ENCODE measurements at places on chromosomes 7 and 10.

DNA sequence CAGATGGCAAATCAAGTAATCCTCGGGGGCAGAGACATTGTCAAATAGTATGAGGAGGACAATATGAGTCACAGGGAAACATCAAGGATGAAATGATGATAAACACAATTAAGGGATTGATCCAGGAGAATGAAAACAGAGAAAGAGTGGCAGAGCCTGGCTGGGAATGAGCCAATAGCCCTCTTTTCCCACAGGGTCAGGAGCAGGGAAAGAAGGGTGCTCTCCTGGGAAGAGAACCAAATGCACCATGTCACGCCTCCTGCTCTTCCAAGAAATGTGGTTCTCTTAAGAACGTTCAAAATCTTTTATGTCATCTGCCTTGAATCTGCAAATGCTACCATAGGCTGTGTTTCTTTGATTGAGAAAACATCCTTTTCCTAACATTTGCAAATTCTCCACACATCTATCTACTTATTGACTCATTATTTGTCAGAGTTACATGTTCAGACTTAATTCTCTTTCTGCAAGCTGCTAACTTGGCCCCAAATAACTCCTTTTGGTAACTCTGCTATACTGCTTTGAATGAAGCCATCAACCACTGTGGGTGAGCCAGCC, 50.6 kb downstream of the HIPK2 start:
- DNase-seq: no peak

DNA sequence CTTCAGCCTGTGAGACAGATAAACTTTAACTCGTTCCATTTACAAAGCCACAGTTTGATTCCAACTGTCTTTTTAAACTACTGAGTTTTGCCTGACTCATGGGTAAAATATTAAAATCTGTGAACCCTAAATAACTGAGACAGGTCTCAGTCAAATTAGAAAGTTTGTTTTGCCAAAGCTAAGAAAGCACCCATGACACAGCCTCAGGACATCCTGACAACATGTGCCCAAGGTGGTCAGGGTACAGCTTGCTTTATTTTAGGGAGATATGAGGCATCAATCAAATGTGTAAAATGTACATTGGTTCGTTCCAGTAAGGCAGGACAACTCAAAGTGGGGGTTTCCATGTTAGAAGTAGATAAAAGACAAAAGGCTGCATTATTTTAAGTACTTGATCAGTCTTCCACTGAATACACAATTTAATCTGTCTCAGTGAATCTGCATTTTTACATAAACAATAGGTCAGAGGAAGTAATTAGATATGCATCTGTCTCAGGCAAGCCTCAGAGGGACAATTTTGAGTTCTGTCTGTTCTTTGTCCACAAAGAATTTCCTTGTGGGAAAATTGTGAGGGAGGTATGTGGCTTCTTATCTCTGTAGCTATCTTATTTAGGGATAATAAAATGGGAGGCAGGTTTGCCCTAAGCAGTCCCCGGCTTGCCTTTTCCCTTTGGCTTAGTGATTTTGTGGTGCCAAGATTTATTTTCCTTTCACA, 11.0 kb upstream of the PIP start:
- DNase-seq: no peak

GRCh38 chr10:101123085-101123814, 7.8 kb upstream of the TLX1 start:
- DNase-seq: no peak

DNA sequence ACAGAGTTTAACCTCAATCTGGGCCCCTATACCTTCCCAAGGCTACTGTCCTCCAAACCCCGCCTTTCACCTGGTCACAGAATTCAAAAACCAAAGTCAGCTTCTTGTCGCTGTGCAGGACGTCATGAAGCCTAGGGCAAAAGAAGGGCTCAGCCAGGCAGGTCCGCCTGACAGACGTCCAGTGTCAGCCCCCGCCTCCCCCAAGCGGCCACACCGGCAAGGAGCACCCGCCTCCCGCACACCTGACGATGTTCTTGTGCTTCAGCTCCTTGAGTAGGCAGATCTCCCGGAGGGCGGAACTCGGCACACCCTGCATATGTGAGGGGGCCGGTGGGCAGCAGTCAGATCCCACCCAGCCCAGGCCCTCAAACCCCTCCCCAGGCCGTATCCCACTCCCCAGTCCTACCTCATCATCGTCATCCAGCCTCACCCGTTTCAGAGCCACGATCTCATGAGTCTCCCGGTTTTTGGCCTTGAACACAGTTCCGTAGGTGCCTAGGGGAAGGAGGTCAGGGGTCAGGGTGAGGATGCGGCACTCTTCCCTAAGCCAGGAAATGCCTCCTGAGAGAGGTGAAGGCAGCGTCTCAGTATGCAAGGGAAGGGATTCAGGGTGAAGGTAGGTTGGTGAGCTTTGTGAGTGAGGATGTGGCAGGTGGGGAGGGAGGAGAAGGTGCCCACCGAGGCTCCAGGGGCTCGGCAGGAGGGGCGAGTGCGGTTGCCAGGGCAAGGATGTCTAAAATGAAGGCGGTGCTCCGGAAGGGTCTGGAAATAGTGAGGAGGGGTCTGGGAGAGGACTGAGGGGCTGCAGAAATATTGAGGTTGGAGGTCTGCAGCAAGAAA, 811 bp downstream of the CDK5 start:
- peak; percentile 72 for DNase-seq

DNA sequence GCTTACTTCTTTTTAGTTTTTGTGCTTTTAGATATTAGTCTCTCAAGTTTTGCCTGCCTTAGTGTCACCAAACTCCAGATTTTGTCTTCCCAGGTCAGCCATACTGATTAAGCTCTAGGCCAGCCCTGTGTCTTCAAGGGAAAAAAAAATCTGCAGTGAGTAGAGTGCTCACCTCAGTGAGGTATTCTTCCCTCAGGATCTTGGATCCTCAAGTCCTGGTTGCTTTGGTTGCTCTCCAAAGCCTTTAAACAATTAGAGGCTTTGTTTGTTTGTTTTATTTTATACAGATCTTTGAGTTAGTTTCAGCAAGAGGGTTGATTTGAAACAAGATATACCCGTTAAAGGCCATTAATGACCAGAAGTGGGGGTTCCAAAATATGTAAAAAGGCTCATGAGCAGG, 165.2 kb downstream of the GPR158 start:
- no peak for DNase-seq

DNA sequence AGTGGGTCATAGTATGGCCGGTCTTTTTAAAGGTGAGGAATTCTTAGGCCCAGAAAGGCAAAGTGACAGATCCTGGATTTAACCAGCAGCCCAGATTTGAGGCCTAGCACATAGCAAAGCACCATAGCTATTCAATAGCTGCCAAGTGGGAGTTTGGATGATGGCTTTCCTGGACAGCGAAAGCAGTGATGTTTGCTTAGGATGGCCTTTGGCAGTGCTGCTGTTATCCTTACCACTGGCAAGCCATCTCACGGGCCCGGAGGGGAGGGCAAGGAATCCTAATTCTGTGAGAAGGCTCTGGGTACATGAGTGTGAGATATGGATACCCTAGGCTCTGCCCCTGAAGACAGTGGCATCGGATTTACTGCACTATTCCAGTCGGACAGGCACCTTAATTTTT, 50.4 kb downstream of the TCF7L2 start:
- DNase-seq: no peak

GRCh38 chr7:38909870-38910269, 879 bp upstream of the VPS41 start:
- DNase-seq: no peak

GRCh38 chr7:14403587-14403986, 414.1 kb upstream of the ETV1 start:
- no peak for DNase-seq

DNA sequence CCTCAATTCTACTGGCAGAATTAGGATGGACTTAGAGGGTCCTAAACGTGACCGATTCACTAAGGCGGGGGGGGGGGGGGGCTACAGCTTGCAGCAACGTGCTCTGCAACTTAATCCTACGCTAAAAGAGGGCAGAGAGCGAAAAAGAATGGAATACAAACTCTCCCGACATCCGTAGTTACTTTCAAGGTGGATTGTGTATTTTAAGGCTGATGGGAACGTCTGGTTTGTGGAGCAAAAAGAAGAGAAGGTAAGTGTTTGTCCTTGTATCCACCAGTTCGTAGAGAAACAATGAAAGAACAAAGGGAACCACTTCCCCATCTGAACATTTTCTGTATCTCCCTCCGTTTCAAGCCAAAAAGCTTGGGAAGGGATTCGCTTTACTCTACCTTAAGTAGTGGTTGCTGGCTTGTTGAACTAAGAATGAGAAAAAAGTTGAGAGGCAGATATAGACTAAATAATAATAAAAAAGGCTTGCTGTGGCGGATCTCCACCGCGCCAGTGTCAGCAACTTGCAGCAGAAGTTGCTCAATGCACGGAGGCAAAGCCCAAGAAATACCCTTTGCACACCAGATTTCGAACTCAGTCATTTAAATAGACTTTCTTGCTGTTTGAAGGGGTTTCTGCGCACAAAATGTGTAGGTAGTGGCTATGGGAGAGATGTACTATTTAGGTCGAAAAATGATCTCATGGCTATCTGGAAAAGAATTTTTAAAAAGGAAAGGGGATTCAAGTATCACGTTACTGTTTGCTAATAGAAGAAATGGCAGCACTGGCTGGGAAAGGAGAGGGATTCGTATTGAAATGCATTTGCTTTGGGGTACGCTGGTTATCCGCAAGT, 736 bp downstream of the SKIDA1 start:
- DNase-seq: peak; percentile 54

- no peak for DNase-seq
Measured at GRCh38 chr10:117450940-117451339, 75.7 kb upstream of the PDZD8 start.

DNA sequence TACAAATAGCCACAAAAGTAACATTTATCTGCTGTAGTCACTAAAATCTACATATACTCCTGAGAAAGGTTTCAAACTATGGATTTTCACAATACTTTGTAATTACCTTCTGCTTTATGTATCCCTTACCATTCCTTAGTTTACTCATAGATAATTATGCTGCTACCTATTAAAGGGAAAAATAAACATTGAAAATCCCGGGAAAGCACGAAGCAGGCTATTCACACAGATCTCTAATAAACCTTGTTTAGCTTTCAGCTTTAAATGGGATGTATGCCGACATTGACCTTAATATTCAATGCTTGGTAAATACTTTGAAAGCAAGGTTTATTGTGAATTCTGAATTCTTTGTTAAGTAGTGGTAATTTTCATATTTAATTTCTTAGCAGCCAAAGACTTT, 58.5 kb upstream of the SMIM30 start:
- DNase-seq: no peak

GRCh38 chr7:5525271-5526099, 101.9 kb upstream of the TNRC18 start:
- DNase-seq: peak; percentile 55

DNA sequence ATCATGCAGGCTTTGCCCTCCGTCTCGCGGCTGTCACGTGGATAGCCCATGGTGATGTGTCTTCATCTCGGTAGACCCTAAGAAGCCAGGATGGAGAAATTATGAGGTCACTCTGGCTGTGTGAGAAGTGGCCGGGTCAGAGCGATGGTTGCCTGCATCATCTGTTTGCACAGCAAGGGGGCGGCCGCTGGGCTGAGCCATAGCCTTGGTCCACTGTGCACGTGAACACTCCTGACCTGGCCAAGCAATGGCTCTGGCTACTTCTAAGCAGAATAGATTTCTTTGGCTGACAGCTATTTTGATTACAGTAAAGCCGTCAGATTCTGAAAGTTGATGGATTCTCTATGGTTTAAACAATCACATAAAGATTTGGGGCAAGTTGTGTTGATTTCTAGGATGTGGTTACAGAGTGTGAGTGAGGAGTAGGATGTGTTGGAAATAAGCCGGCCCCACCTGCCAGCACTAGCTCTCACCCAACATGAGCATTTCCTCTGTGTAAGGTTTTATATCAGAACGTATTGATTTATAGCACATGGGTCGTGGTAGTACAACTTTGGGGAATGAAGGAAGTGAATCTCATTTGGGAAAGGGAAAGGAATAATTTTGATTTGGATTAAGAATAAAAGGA, 214.4 kb upstream of the GPR26 start:
- peak; percentile 43 for DNase-seq

GRCh38 chr10:123558651-123559050, 107.5 kb upstream of the GPR26 start:
- no peak for DNase-seq

- no peak for DNase-seq
Measured at GRCh38 chr10:74056050-74056818, 58.3 kb downstream of the VCL start.

DNA sequence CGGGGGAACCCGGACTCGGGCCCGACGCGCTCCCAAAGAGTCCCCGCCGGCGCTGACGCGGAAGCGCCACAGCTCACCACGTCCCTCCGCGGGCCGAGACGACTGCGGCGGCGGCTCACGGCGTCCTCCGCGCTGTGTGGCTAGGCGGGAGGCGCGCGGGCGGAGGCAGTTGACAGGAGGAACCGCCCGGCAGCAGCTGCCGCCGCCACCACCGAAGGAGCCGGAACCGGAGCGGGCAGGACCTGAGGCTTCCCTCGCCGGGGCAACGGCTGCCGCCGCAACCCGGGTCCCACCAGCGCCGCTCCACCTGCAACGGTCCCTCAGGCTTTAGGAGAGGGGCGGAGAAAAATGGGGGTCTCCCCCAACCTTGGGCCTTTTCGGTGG, 334 bp downstream of the ZNF800 start:
- peak; percentile 84 for DNase-seq

- no peak for DNase-seq
Measured at GRCh38 chr7:17903337-17903736, 37.0 kb downstream of the SNX13 start.

- no peak for DNase-seq
Measured at GRCh38 chr7:78081888-78082287, 283.3 kb downstream of the PHTF2 start.

GRCh38 chr10:5860066-5860465, 29.6 kb downstream of the ANKRD16 start:
- DNase-seq: no peak

GRCh38 chr10:34191406-34191805, 623.7 kb downstream of the PARD3 start:
- no peak for DNase-seq

- peak; percentile 62 for DNase-seq
Measured at GRCh38 chr10:102504179-102504975, 605 bp downstream of the SUFU start.

DNA sequence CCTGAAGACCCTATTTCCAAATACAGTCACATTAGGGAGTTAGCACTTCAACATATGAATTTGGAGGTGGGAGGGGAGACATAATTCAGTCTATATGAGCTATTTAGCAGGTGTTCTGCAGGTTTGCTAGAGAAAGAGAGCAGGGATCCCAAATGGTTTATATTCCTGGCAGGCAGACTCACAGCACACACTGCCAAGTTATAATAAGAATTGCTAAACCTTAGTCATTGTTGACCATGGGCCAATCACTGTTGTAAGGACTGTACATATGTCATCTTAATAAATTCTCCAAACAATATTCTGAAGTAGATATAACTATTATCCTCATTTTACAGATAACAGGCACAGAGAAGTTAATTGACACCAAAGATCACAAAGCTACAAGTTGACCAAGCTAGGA, 1.5 kb upstream of the CCDC3 start:
- DNase-seq: no peak

GRCh38 chr10:125163803-125164202, 3.4 kb upstream of the CTBP2 start:
- DNase-seq: no peak

DNA sequence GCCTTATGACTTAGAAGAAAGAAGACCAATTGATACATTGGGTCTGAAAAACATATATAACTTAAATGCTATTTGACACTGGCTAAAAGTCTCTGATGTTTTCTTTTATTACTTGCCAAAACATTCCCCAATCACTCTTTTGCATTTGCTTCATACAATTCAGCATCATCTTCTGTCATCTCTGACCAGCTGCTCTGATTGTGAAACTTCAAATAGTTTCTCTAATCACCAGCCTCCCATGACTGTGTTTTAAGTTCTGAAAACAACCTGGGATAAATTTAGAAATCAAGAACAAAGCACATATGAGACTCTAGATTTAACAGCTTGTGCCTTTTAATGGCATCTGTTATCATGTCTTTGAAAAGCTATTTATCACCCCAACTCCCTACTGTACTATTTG, 208.4 kb upstream of the KCND2 start:
- DNase-seq: no peak

Measured in hepatocyte (in vitro differentiated cells).